ENCODE measurements at places on chromosomes 5 and 9.

GRCh38 chr9:96133321-96134021, 168.5 kb downstream of the HSD17B3 start:
- DNase-seq = no peak

DNA sequence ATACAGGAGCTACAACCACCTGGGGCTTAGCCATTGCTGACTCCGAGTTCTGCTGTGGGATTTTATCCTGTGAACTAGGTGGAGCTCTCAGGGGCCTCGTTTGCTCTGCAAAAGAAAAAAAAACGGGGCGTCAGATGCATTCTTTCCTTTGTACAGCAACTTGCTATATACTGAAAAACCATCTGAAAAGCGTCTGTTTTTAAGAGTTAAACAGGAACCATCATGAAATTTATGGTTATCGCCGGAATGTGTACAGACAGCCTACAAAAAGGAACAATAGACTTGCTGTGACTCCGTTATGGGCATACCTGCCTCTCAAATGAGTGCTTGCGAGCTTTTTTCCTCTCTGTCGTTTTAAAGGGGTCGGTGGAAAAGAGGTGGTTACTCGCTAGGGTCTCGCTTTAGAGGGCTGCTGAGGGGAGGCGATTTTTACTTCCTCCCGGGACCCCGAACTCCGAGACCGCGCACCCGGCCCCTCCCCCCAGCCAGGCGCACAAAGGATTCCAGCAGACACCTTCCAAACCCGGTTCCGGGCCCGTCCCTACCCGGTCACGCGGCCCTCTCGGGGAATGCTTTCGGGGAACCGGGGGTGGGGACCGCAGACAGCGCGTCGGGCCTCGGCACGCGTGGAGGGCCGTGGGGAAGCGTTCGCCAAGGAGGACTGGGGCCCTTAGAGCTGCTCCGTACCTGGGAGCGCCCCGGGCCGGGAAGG, 826 bp downstream of the PAIP1 start:
- DNase-seq = no peak

GRCh38 chr5:171692107-171692506, 93.5 kb upstream of the SMIM23 start:
- DNase-seq = no peak

GRCh38 chr9:133460405-133461175, 812 bp downstream of the CACFD1 start:
- no peak for DNase-seq

GRCh38 chr5:132371603-132371994, 2.1 kb downstream of the SLC22A5 start:
- no peak for DNase-seq

All from central memory CD4-positive, alpha-beta T cell (primary cell).